Testis (tissue), 5 donors: ENCODE measurements at places on chromosomes 5 and 9. TPM values are rescaled to one million over a fixed set of nuclear protein-coding genes. Genes with fewer than 3 reads are reported as not detected.

The EQTN gene
- total RNA-seq, result 10.5 TPM

The GPR150 gene
- 0.99 TPM for total RNA-seq

The SPATA31A3 gene
- 4.4 TPM for total RNA-seq

The FBP1 gene
- 3.8 TPM for total RNA-seq

The SOX30 gene
- total RNA-seq, result 83.9 TPM

The NR4A3 gene
- 3.0 TPM for total RNA-seq

The OCLN gene
- 16.0 TPM for total RNA-seq

The PCDHGA9 gene
- total RNA-seq, result 13.1 TPM
